ENCODE measurements at places on chromosomes 5 and 9. TPM values are rescaled to one million over a fixed set of nuclear protein-coding genes. Genes with fewer than 3 reads are reported as not detected.
A peak's percentile ranks its signal among the peaks of the same experiment; 100 is the strongest.

DNAH5 gene
- 0.24 TPM for total RNA-seq

IRX1 gene
- total RNA-seq, result 0.94 TPM

IL4 gene
- total RNA-seq, result 4.5 TPM

SPINK4 gene
- total RNA-seq, result 0.38 TPM

SSBP2 gene
- 125 TPM for total RNA-seq

OR13J1 gene
- total RNA-seq, result not detected

PRUNE2 gene
- total RNA-seq, result 3.4 TPM

GABBR2 gene
- total RNA-seq, result 0.14 TPM

MEGF10 gene
- 1.1 TPM for total RNA-seq

ANXA2R gene
- 18.6 TPM for total RNA-seq

DNA sequence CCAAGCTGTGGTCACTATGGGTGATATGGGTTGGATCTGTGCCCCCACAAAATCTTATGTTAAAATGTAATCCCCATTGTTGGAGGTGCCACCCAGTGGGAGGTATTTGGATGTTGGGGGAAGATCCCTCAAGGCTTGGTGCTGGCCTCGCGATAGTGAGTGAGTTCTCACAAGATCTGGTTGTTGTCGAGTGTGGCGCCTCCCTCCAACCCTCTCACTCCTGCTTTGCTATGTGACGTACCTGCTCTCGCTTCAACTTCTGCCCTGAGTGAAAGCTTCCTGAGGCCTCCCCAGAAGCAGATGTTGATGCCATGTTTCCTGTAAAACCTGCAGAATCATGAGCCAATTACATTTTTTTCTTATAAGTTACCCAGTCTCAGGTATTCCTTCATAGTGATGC, 35.5 kb downstream of the UGT3A2 start:
- no peaks in the 10 kb centered on the region for H3K27me3 ChIP-seq
- H3K36me3 ChIP-seq, result no peaks in the 10 kb centered on the region
- H3K27ac ChIP-seq, result no peak overlapping the region

GRCh38 chr5:117792476-117792875, 1195.9 kb downstream of the DTWD2 start:
- H3K4me3 ChIP-seq, result no peak overlapping the region
- no peaks in the 10 kb centered on the region for H3K4me1 ChIP-seq
- no peak for DNase-seq
- H3K27ac ChIP-seq, result no peak overlapping the region
- H3K36me3 ChIP-seq, result no peaks in the 10 kb centered on the region

GRCh38 chr5:78129597-78129996, 164.9 kb downstream of the AP3B1 start:
- H3K4me3 ChIP-seq, result no peak overlapping the region
- H3K27ac ChIP-seq, result no peak overlapping the region
- no peak for DNase-seq
- H3K36me3 ChIP-seq, result no peaks in the 10 kb centered on the region

DNA sequence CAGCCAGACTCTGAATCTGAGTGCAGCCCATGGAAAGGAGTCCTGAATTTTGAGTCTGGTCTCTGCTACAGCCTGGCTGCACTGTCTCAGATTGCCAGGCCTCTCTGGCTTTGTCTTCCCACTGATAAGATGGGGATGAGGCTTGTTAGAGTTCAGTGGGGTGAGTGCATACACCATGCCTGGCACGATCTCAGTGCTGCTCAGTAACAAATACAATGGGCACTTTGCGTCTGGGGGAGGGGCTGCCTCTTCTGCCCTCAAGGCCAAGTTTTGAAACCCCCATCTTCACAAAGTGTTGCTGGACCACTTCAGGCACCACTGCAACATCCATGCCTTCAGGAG, 49.0 kb downstream of the PPARGC1B start:
- no peak for DNase-seq
- H3K27ac ChIP-seq, result no peak overlapping the region
- peaks cover 4% of the 10 kb centered on the region for H3K4me1 ChIP-seq
- H3K36me3 ChIP-seq, result no peaks in the 10 kb centered on the region

GRCh38 chr5:157464519-157465171, 4.6 kb downstream of the NIPAL4 start:
- no peak for DNase-seq
- no peak overlapping the region for H3K4me3 ChIP-seq
- no peak overlapping the region for H3K27ac ChIP-seq

- no peak for DNase-seq
- no peak overlapping the region for H3K27ac ChIP-seq
- no peaks in the 10 kb centered on the region for H3K4me1 ChIP-seq
These were observed 22.5 kb downstream of the TICAM2 start for GRCh38 chr5:115579747-115580173.

- no peak for DNase-seq
- H3K27me3 ChIP-seq, result no peaks in the 10 kb centered on the region
- H3K4me3 ChIP-seq, result no peak overlapping the region
- H3K27ac ChIP-seq, result no peak overlapping the region
- H3K36me3 ChIP-seq, result peaks cover 82% of the 10 kb centered on the region
These were observed 23.9 kb downstream of the HMGXB3 start for GRCh38 chr5:150024346-150024984.

- H3K4me1 ChIP-seq, result peaks cover 8% of the 10 kb centered on the region
- DNase-seq, result peak; percentile 96
- peak within 1 kb of the TSS; percentile 96 for H3K27ac ChIP-seq
- H3K4me3 ChIP-seq, result peak within 1 kb of the TSS; percentile 59
- H3K27me3 ChIP-seq, result no peaks in the 10 kb centered on the region
- peaks cover 2% of the 10 kb centered on the region for H3K36me3 ChIP-seq
These were observed at the start of gene ANXA2R for GRCh38 chr5:43040287-43041098. TSS of gene ANXA2R (minus strand) at chr5:43040319. CDS start at chr5:43040046, 273 bp downstream.

DNA sequence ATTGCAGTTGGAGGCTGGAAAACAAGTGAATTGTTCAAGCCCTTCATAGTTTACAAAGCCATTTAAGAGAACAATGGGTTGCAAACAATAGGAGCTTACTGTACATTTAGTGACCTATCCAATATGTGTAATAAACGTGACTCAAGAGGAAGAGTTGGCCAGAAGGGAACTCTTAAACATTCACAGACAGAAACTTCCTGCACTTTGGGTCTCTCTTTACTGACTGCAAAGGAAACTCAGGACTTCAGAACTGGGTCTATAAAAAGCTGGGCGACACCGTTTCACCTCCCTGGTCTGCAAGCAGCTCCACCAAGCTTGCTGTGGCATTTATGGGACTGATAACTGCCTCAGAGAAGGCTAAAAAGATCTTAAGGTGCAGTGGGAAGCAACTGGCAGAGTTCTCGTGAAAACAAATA, 48.7 kb upstream of the SPATA31D4 start:
- no peaks in the 10 kb centered on the region for H3K36me3 ChIP-seq
- no peaks in the 10 kb centered on the region for H3K4me1 ChIP-seq
- no peak for DNase-seq
- H3K4me3 ChIP-seq, result no peak overlapping the region
- no peaks in the 10 kb centered on the region for H3K27me3 ChIP-seq

- H3K4me1 ChIP-seq, result peaks cover 46% of the 10 kb centered on the region
- peaks cover 21% of the 10 kb centered on the region for H3K27me3 ChIP-seq
- no peak overlapping the region for H3K4me3 ChIP-seq
- no peak overlapping the region for H3K27ac ChIP-seq
These were observed 3.2 kb upstream of the NR4A3 start for GRCh38 chr9:99818500-99818899.

GRCh38 chr9:88242879-88243278, 104.6 kb upstream of the SPATA31C2 start:
- no peaks in the 10 kb centered on the region for H3K36me3 ChIP-seq
- H3K27me3 ChIP-seq, result no peaks in the 10 kb centered on the region
- DNase-seq, result no peak
- H3K27ac ChIP-seq, result no peak overlapping the region

- H3K27ac ChIP-seq, result no peak overlapping the region
- H3K4me3 ChIP-seq, result no peak overlapping the region
- peaks cover 14% of the 10 kb centered on the region for H3K27me3 ChIP-seq
- no peaks in the 10 kb centered on the region for H3K36me3 ChIP-seq
- no peaks in the 10 kb centered on the region for H3K4me1 ChIP-seq
These were observed 49.8 kb downstream of the ROR2 start for GRCh38 chr9:91900055-91900796.

- no peak overlapping the region for H3K4me3 ChIP-seq
- no peaks in the 10 kb centered on the region for H3K4me1 ChIP-seq
- H3K27ac ChIP-seq, result no peak overlapping the region
- no peak for DNase-seq
These were observed 249.4 kb downstream of the NPR3 start for GRCh38 chr5:32960340-32961058.

DNA sequence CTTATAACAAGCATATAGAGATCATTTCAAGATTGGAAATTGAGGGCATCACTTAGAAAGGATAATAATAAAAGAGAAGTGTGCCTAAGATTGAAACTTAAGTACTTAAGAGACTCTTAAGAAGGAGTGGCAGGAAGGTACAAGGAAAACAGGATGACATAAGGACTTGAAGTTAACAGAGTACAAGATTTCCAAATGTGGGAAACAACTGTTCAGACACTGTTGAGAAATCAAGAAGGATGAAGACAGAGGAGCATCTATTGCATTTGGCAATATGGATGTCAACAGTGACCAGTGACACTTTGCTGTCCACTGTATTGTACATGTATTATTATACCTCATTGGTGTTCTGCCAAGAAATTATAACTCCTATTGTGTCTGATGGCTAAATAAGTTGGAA, 157.8 kb upstream of the PTGER4 start:
- DNase-seq, result no peak
- H3K27me3 ChIP-seq, result no peaks in the 10 kb centered on the region

DNA sequence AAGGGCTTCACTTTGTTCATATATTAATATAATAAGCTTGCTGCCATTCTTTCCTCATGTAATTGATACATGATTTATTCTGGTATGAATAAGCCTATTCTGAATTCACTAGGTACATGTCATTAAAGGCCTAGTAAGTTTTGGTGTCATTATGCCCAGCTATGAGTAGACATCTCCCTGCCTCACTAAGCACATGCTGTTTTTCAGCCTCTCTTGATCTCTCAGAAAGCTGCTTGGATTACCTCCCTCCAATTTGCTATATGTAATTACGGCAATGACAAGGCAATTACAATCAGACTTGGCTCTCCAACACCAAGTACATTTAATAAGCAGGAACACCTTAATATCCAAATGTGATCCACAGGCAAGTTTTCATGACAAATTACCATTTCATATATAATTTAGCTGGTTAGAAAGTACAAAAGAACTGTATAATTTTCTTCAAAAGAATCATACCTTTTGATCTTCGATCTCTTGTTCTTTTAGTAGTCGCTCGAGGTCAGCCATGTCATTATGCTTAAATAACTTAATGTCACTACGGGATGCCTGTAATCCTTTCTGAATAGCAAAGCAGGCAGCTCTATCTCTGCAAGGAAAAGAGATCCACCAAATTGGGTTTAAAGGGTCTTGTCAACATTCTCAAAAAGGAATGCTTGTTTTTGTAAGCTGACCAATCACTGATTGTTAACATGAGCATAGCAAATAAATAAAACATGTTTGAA, 56.3 kb downstream of the SPTLC1 start:
- no peak for DNase-seq
- no peak overlapping the region for H3K27ac ChIP-seq
- no peaks in the 10 kb centered on the region for H3K27me3 ChIP-seq
- no peak overlapping the region for H3K4me3 ChIP-seq
- H3K4me1 ChIP-seq, result no peaks in the 10 kb centered on the region
- peaks cover 24% of the 10 kb centered on the region for H3K36me3 ChIP-seq

DNA sequence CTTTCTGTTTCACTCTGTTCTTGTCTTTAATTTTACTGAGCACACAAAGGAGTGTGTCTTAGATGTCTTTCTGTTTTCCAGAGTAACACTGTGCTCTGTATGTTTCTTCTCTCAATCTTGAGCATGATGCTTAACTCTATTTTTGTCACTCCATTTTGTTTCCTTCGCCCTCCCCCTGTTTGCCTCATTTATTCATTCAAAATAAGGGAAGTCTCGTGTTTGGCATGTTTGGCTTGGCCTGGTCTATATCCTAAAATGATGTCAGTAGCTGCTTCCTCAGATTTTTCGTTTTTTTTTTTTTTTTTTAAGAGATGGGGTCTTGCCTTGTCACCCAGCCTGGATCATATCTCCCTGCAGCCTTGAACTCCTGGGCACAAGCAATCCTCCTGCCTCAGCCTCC, 22.0 kb downstream of the ZNF618 start:
- H3K4me1 ChIP-seq, result no peaks in the 10 kb centered on the region
- no peak overlapping the region for H3K4me3 ChIP-seq
- no peaks in the 10 kb centered on the region for H3K27me3 ChIP-seq
- H3K27ac ChIP-seq, result no peak overlapping the region

- H3K27ac ChIP-seq, result peak within 1 kb of the TSS; percentile 36
- no peaks in the 10 kb centered on the region for H3K36me3 ChIP-seq
- H3K4me3 ChIP-seq, result peak within 1 kb of the TSS; percentile 56
- H3K27me3 ChIP-seq, result peaks cover 3% of the 10 kb centered on the region
- H3K4me1 ChIP-seq, result peaks cover 9% of the 10 kb centered on the region
These were observed at the start of gene CCNI2 for GRCh38 chr5:132746954-132747615. TSS of gene CCNI2 (plus strand) at chr5:132747426. CDS start at chr5:132747496, 70 bp downstream.

GRCh38 chr5:57386958-57387357, 95.7 kb downstream of the ACTBL2 start:
- H3K27me3 ChIP-seq, result no peaks in the 10 kb centered on the region
- H3K27ac ChIP-seq, result no peak overlapping the region
- DNase-seq, result no peak
- H3K36me3 ChIP-seq, result no peaks in the 10 kb centered on the region

GRCh38 chr5:31993165-31993961, 180.8 kb downstream of the GOLPH3 start:
- H3K27me3 ChIP-seq, result no peaks in the 10 kb centered on the region
- DNase-seq, result no peak
- no peaks in the 10 kb centered on the region for H3K36me3 ChIP-seq
- H3K4me3 ChIP-seq, result no peak overlapping the region
- H3K4me1 ChIP-seq, result no peaks in the 10 kb centered on the region

DNA sequence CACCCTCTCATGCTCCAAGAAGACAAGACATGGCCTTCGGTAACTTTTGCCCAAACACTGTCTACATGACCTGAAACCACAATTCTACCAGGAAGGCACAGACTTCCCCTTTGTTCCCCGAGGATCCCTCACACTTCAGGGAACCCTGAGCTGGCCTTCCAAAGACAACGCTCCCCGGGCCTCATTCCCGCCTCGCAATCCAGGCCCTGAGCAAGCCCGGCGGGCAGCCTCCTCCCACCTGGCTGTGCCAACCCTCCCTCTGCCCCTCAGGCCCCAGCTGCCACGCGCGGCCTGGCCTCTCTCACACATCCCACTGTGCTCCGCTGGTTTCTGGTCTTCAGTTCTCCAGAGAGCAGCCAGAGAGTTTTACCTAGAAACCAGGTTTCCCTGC, 7.3 kb downstream of the QSOX2 start:
- no peak for DNase-seq
- H3K4me3 ChIP-seq, result no peak overlapping the region
- H3K4me1 ChIP-seq, result peaks cover 25% of the 10 kb centered on the region
- peaks cover 24% of the 10 kb centered on the region for H3K36me3 ChIP-seq

DNA sequence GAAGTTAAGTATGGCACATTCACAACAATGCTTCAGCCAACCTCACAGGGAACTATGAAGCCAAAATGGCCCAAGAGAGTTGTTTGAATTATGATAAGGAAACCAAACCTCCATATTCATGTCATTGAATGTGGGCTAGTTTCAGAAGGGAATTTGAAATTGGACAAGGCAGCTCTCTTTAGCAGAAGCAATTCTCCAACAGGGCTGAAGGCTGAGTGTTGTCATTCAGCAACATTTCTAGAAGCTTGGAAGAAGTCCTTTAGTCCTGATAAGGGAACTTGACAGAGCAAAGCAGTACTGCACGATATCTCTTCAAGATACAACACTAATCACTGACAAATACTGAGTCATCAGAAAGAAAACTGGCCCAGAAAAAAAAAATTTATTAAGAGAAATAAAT, 115.4 kb downstream of the SLC25A46 start:
- DNase-seq, result no peak
- no peaks in the 10 kb centered on the region for H3K27me3 ChIP-seq
- H3K4me3 ChIP-seq, result no peak overlapping the region
- no peaks in the 10 kb centered on the region for H3K4me1 ChIP-seq

GRCh38 chr9:73239570-73240265, 88.1 kb downstream of the ANXA1 start:
- no peak for DNase-seq
- no peak overlapping the region for H3K27ac ChIP-seq
- no peak overlapping the region for H3K4me3 ChIP-seq
- no peaks in the 10 kb centered on the region for H3K4me1 ChIP-seq

All from thymus (tissue), 14 donors.